Central memory CD4-positive, alpha-beta T cell (primary cell): ENCODE measurements at places on chromosomes 11 and 22.

DNA sequence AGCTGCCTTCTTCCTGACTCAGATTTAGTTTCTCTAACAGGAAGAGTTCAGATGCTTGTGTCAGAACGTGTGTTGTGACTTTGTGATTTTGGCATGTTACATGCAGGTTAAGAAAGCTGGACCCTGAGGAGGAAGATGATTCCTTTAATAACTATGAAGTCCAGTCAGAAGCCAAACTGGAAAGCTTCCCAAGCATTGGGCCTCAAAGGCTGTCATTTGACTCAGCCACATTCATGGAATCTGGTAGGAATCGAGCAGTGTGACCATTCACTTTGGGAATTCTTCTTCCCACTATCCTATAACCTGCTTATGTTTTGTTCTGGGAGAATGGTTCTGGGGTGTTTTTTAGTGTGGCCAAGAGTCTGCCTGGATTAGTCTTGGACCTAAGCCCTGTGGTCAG is 48.0 kb downstream of the CABIN1 start:
- DNase-seq = no peak

DNA sequence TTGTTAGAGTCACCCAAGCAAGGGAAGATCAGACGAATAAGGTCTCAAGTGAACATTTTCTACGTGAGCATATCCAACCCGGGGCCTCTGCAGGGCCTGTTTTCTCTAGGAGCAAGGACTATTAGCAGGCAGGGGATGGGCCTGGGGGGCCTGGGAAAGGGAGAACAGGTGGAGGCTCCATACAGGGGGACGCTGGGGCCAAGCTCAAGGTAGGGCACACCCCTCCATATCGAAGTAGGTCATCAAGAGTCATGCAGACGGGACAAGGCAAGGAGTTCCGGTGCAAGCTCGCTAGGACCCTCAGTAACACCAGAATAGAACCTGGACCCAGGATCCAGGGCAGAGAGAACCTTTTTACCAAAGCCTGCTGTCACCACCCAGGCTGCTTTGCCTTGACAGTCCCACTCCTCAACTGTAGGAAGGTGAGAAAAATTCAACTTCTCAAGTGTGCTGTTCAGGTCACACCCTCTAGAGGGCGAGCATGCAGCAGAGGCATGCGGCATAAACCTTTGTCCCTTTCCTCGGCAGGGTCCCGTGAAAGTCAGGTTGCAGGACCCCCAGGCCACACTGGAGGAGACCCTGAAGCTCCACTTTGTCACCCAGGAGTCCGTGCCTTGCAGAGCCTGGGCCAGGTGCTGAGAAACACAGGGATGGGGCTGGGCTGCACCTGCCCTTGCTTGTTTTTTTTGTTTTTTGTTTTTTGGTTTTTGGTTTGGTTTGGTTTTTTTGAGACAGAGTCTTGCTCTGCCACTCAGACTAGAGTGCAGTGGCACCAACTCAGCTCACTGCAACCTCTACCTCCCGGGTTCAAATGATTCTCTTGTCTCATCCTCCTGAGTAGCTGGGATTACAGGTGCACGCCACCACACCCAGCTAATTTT is 8.6 kb upstream of the APOBEC3B start:
- DNase-seq = peak; percentile 23

DNA sequence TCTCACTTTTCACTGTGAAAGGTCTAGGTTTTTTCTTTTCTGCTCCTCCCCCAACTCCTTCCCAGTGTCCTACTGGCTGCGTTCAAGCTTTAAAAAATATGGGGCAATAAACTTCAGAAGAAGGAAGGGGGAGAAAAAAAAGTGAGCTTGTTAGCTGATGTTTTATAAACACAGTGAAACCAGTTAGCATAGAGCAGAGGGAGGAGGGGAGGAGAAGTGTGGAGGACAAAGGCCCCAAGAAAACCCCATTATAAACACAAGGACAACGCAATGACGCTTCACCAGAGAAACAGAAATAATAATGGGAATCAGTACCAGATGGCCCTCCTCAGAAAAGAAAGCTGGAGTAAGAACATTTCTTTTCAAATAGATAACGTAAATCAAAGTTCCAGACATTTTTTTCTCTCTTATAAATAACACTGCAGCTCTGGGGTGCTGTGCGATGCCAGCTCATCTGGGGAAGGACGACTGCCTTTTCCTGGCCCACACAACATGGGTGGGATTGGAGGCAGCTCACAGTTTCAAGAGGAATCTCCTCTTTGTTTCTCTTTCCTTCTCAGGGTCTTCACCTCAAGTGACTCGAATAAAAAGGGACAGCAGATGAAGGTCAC is 235.4 kb upstream of the NARS2 start:
- no peak for DNase-seq

DNA sequence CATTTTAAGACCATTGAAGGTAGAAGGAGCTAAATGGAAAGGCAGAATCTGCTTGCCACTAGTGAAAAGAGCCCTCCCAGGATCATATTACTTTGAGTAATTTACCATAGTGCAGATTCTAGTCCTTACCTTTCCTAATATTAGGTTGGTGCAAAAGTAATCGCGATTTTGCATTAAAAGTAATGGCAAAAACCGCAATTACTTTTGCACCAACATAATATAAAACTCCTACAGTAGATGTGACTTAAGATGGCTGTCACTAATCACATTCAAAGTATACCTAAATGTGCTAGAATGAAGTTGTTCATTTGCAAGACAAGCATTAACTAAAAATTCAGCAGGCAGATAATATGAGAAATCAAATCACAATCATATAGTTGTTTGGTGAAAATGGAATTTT is 38.1 kb upstream of the ARL14EP start:
- no peak for DNase-seq

- DNase-seq = no peak
Measured at GRCh38 chr11:23398052-23398451, 537.8 kb upstream of the CCDC179 start.

DNA sequence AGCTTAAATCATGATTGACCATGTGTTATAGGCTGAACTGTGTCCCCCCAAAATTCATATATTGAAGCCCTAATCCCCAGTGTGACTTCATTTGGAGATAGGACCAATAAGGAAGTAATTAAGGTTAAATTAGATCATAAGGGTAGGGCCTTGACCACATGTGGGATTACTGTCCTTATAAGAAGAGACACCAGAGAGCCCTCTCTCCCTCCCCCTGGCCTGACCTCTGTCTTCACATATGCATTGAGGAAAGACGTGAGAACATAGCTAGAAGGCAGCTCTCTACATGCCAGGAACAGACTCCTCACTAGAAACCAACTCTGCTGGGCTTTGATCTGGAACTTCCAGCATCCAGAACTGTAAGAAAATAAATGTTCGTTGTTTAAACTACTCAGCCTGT is 13.6 kb upstream of the NUP50 start:
- DNase-seq = no peak

DNA sequence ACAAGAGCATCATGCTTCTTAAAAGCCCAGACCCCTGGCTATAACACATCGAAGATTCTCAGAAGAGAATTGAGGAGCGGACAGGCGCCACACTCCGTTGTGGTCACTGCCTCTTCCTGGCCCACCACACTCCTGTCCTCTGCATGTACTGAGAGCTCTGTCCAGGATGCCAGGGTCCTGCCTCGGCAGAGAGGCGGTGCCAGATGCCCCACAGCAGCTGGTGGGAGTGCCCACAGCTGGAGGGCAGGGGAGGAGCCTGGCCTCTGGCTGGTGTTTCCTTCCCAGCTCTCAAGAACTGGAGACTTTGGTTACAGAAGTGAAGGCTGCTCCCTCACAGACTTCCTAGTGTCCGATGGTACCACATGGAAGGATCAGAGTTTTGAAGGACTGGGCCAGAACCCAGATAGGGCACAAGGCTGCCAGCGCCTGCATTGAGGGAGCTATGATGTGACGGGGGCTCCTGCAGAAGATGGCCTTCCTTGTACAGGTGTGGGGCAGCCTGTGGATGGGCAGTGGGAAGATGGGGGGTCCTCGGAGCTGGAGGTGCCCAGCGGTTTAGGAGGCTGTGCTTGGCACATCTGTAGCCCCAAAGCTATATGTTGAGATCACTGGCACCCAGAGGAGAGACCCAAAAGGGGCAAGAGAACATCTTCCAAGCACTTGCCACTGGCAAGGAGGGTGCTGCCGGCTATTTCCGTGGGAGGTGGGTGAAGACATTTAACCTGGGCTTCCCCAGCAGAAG is 19.4 kb downstream of the RSPH14 start:
- no peak for DNase-seq
